CD4-positive, alpha-beta T cell treated with Interleukin-6 for 4 hours (primary cell): ENCODE measurements at places on chromosomes 2 and 18.

GRCh38 chr18:6363216-6363615 is 51.5 kb downstream of the L3MBTL4 start:
- DNase-seq = no peak

DNA sequence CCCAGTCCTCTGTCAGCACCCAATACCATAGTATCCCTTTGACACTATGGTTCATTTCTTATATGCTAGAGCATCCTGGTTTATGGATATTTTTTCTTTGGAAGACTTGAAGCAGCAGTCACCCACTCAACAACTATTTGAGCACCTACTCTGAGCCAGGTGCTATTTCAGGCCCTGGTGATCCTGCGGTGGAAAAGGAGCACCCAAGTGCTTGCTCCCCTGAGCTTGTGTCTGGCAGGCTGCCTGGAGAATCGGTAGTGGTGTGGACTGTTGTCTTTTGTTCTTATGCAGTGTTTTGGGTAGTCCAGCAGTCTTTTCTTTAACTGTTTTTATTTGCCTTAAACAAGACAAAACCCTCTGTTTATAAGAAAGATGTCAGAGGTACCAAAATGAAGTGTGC is 28.9 kb downstream of the NCK2 start:
- no peak for DNase-seq

DNA sequence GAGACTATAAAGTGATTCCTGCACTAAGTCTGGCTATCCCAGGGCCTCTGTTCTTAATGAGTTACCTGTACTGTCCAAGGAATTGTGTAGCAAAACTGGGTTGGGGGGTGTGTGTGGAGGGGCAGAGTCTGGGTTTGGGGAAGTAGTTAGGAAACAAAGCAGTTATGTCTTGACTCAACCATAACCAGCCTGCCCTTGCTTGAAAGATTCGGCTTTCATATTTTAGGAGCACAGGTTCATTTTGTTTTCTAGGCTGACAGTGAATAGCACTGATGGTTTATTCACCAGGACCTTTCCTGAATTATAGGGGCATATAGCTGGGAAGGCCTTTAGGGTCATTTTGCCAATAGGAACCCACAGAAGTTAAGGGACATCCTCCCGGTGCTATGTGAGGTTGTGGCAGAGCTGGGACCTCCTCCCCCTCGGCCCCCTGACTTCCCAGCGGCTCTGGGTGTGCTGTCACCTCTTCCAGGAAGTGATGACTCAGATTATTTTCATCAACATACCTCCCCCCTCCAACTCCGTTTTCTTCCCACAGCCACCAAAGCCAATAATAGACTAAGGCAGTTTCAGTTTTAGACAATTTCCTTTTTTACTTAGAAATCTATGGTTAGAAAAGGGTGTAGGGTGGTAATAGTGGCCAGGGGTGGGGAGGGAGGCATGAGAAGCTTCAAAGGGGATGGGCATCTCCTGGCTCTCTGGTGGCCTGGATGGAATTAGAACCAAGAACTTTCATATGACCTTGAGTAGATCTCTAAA is 44.8 kb downstream of the SETBP1 start:
- DNase-seq = peak; percentile 68

GRCh38 chr18:51739044-51739666 is 541.7 kb upstream of the MEX3C start:
- no peak for DNase-seq

DNA sequence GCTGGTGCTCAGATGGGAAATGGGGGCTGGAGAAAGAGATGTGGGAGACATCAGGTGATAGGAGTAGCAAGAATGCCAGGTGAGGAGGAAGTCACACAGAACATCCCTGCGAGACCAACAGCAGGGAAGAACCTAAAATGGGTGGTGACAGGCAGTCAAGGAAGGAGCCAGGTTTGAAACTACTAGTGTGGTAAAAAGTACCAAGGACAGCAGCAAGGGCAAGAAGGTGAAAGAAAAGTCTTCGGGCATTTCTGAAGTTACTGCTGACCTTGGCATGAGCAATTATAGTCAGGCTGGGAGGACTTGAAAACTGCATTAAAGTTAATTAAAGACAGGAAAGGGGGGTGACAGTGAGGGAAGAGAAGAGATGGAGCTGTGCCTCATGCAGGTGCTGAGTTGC is 410.4 kb downstream of the RAD51AP2 start:
- DNase-seq = no peak

DNA sequence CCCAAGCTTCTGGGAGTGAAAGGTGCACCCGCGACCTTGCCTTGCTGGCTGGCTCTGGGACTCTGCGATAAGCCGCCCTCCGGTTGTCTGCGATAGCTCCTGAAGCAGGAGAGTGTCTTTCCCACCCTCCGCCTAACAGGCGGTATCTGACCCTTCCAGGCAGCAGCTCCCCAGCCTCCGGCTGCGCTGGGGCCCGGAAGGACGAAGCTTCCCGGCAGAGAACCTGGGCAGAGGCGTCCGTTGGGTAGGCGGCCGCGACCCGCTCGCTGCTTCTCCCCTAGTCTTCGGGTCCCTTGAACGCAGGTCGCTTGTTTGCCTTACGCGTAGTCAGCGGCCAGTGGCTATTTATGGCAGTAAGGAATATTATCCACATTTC is 446 bp upstream of the RHBDD1 start:
- no peak for DNase-seq

GRCh38 chr2:215395687-215396460 is 40.0 kb downstream of the FN1 start:
- DNase-seq = no peak

DNA sequence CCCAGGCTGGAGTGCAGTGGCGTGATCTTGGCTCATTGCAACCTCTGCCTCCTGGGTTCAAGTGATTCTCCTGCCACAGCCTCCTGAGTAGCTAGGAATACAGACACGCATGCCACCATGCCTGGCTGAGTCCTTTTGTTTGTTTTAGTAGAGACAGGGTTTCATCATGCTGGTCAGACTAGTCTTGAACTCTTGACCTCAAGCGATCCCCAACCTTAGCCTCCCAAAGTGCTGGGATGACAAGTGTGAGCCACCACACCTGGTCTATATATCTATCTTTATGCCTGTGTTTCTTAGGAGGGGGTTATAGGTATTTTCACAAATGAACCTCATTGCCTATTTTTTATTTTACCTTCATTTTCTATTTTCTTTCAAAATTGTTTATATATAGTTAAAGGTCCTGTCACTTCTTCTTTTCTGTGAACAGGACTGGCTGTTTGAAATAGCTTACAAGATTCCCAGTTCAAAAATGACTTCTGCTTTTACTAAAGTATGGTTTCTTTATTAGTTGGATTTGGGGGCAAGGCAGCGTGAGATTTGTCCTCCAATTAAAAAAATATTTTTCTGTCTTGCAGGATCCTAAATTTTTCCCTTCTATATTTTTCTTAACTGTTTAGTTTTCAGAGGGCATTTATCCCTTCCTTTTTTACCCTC is 16.4 kb upstream of the MARCHF7 start:
- no peak for DNase-seq

DNA sequence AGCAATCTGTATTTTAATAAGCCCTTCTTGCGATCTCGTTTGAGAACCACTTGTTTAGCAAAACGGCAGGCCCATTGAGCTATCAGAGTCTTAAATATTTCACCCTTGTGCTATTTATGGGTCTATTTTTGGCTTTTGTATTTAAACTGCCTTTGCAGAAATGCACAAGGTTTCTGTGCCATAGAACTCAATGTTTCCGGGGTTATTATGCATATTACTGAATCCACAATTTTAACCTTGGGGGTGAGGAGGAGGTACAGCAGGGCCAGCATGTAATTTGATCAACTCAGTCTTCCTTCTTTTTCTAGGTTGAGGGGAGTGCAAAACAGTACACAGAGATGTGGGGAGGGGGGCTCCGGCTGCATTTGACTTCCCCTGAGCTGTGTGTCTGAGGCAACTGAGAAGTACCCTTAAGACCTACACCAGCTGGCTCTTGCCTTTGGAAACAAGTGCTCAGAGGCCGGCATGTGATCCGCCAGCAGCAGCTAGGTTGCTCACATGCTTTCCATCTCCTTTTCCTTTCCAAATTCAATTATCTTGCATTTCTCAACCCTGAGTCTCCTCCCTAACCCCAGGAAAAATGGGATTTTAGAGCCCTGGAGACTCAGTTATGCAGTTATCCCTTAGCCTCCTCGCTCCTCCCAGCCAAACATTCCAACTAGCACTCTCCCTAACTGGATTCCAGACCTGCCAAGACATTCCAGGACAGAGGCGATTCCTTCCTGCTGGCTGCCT is 103.0 kb downstream of the HNRNPLL start:
- DNase-seq = no peak

DNA sequence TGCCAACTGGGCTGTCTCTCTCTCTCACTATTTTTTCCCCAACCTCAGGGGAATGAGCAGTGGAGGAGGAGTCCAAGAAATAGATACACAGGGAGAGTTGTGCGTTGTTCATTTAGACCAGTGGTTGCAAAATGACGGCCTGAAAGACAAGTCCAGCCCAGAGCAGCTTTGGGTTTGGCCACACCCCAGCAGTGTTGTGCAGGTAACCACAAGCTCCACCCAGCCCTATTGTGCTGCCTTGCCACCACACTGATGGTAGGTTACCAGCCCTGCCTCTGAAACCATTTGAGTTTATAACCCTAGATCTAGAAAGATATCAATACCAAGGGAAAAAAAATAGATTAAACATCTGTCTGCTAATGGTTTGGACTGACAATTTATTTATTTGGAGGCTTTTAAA is 144.3 kb downstream of the CMPK2 start:
- no peak for DNase-seq

- no peak for DNase-seq
Measured at GRCh38 chr2:161241894-161242293, 66.3 kb upstream of the PSMD14 start.

GRCh38 chr2:43314299-43314927 is 88.0 kb upstream of the ZFP36L2 start:
- no peak for DNase-seq

DNA sequence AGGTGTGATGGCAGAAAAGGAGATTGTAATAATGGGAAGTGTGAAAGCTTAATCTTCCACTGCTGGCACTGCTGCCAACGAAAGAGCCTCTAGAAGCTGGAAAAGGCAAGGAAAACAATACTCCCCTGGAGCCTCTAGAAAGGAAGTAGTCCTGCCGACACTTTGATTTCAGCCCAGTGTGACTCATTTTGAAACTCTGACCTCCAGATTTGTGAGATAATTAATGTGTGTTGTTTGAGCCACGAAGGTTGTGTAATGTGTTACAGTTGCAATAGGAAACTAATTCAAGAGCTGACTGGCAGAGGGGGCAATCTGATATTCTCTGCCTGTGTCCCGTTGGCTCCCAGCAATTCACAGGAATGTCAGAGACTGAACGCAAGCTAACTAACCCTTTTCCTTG is 219.2 kb upstream of the UBE2E3 start:
- no peak for DNase-seq

DNA sequence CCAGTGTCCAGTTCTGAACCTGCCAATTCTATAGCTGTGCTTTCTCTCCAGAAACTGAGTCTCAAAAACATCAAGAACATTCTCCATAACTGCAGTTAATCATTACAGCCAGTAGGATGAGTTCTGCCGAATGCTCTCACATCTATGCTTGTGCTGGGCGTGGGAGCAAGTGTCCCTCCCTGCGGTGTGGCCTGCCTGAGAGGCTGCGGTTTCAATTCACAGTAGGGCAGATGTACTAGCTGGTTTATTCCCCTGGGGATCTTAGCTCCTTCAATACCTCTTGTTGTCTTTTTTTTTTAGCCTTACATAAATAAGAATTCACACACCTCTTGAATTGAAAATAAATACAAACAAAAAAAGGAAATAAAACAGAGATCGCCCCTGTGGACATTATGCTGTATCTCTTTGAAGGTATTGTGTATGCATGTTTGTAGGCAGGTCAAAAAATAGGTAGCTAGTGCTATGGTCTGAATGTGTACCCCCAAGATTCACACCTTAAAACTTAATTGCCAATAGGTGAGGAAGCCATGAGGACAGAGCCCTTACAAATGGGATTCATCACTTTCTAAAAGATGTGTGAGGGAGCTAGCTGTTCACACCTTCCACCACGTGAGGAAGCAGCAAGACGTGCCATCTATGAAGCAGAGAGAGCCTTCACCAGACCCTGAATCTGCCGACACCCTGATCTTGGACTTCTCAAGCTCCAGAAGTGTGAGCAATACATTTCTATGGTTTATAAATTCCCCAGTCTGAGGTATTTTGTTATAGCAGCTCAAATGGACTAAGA is 74.3 kb downstream of the BCL2L11 start:
- DNase-seq = no peak

GRCh38 chr18:7059276-7059675 is 58.3 kb downstream of the LAMA1 start:
- no peak for DNase-seq

- no peak for DNase-seq
Measured at GRCh38 chr2:52036853-52037252, 1004.9 kb upstream of the NRXN1 start.

DNA sequence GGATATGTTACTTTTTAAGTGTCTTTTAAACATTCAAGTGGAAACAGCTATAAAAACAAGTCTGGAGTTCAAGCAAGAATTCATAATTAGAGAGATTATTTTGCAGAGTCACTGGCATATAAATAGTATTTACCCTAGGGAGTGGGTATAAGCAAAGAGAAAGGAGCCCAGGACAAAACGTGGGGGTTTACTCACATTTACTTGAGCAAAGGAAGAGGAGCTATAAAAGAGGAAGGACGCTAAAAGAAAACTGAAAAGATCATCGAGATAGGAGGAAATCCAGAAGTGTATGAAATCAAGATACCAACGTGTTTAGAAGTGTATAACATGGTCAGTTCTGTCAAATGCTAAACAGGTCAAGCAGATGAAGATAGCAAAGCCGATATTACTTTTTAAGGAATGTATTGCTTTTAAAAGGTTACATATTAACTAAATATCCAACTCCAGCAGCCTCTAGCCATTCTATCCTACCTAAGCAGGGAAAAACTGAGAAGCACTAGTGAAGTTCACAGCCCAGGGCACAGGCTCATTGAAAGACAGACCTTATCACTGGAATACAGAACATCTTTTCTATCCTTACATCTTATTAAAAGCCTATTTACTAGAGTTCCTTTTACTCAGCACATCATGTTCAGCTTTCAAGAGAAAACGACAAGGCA is 8.6 kb downstream of the KANSL1L start:
- no peak for DNase-seq

DNA sequence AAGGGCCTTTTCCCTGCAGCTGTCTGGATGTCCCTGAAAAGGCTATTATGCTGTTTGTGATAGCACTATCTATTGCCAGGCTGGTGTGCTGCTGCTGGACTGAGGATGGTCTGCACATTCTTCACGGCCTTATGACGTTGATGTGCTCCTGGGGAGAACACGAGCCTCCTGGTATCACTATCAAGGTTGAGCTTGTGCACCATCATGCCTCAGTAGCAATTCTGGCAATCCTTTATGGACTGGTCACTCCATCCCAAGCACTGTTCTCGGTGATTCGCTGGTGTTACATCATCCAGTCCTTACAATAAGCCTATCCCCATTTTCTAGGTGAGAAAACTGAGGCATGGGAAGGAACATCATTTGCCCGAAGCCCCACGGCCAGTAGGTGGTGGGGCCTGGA is 18.2 kb upstream of the CCBE1 start:
- DNase-seq = no peak

GRCh38 chr18:62325806-62326645 is 916 bp downstream of the TNFRSF11A start:
- peak; percentile 35 for DNase-seq
